ENCODE measurements at places on chromosomes 2 and 18.

GRCh38 chr2:68917034-68917718, 35.5 kb downstream of the GKN2 start:
- DNase-seq, result no peak

DNA sequence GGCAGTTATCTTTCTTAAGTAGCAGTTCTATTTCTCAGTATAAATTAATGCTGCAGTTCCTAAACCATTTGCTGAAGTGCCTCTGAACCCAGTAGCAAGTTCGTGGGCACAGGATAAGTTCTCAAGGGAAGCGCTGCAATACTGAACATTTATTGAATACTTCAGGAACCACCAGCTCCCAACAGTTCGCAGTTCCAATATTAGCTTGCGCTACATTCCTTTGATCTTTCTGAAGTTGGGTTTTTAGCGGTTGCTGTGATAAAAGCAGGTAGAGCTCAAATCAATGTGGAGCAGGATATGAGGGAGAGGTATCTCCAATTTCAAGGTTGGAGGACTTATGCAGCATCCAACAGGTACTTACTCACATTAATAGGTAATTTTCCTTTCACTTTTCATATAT, 33.7 kb downstream of the PDCL3 start:
- no peak for DNase-seq

DNA sequence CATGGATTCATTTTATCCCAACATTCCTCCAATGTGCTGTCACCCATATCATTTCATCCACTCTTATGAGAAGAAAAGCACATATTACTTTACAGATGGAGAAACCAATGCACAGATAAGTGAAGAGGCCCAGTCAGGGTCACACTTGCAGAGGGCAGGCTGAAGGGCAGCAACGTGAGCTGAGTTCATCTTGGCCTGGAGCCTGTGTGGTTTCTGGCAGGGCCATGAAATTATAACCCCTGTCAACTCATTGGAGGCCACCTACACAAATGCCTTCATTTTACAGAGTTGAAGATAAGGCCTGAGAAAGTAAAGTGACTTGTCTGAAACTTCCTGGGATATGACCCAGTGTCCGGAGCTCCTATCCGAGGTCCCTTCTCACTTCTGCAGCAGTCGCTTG, 88.4 kb upstream of the NRP2 start:
- no peak for DNase-seq

DNA sequence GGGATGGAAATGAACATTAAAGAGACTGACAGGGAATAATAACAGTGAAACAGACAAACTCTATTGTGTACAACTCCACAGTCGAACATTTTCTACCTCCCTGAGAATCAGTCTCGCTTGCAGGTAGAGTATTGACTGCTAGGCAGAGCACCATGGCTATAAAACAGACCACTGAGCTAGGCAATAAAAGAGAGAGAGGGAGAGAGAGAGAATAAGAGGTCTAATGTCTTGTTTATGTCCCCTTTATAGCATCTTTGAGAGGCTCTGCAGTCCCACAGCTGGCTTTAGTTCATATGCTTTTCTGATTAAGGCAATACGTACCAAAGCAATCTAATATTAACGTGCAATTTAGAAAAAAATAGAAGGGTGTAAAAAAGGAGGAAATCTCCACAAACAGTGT, 652.6 kb downstream of the NRXN1 start:
- DNase-seq, result no peak

DNA sequence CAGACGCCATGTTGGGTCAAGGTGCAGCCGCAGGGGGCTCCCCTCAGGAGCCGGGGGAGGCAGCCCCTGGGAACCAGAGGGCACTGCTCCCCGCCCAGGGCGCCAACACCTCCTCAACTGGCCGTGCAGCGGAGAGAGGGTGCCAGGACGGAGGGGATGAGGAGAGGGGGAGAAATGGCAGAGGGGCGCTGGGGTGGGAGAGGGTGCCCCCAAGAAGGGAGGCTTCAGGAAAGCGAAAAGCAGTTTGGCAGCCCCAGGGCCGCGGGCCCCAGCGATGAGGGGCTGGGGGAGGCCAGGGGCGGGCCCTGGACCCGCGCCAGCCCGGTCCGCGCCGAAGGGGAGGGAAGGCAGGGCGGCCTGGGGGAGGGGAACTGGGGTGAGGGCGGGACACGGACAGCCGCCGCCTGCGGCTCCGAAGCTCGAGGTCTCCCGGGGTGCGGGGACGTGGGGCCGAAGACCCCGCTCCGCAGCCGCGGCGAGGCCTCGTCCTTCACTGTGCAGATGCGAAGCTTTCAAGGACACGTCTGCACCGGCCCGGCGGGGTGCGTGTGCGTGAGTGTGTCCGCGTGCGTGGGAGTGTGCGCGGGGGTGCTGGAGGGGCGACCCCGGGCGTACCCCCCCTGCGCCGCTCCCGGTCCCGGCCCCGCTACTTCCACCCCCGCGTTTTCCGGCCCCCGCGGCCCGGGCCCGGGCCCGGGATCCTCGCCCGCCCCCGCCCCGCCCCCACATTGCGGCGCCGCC, 1.4 kb downstream of the DNMT3A start:
- DNase-seq, result peak; percentile 45

DNA sequence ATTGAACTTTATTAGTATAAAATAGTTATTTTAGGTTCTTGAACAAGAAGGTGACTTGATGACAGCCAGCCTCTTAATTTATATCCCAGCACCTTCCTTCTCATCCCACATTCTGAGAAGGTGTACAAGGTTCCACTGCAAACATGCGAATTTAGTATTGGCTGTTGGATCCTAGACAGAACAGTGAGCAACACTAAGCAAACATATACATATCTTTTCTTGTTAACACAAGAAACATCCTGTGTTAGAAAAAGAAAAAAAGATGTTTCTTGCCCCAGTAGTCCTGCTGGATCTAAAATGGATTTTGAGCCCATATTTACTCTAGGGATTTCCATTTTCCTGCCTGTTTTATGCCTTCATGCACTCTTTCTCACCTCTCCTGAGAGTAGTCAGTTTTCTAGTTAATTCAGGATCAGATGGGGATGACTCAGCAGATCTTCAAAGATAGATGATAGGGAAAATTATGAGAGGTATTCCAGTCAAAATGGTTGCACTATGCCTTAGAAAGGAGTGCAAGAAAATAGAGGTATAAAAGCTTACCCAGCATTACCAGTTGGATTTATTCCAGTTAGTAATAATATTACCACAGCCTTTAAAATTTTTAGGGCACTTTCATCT, 336.5 kb downstream of the MEIS1 start:
- DNase-seq, result no peak

DNA sequence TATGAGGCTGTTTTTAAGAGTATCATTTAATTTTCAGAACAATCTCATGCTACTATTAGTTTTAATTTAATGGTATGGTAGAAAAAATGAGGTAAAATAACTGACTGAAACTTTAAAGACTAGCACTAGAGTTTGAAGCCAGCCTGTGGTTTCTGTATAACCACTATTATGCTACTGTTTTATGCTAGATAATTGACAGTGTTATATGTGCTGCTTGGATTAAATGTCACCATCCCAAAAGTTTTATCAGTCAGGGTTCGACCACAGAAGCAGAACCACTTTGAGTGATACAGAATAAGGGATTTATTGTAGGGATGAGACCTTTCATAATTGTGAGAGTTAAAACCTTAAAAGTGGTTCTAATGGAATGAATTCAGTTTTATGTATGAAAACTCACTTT, 271.6 kb downstream of the PTGR3 start:
- no peak for DNase-seq
